Hindlimb muscle (tissue), 1 donor: ENCODE measurements at places on chromosomes 7 and 10.
A peak's percentile ranks its signal among the peaks of the same experiment; 100 is the strongest.

DNA sequence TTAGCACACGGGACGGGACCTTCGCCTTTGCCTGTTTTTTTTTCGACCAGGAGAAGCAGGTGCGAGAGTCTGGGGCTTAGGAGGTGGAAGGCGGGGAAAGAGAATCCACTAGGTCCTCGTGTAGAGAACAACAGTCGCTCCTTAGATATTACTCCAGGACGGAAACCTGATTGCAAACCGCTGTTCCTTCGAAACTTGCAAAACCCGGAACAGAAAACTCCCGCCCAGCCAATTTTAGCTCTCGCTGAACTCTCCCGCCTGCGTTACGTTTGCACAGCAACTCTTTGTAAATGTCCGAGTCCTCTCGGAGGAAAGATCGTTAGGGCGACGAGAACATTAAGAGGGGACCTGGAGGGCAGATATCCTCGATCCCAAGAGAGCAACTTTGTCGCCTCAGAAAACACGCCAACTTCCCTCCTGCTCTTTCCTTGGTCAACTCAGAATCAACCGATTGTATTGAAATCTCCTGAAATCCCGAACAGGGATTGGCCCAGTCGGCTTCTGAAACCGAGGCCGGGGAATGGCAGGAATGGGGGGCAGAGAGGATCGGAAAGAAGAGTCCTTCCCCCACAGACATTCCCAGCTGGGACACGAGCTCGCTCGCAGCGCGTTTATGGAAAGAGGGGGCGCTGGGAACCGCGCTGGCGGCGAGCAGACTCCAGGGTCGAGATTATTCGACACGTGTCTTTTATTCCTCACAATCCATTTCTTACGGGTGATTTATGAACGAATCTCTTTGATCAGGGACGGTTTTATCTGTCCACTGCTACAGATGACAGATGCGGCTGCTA, 9.9 kb downstream of the TWIST1 start:
- DNase-seq, result peak; percentile 75

GRCh38 chr7:140562926-140563481, 77.6 kb downstream of the DENND2A start:
- no peak for DNase-seq

GRCh38 chr10:112271982-112272381, 11.2 kb upstream of the TECTB start:
- no peak for DNase-seq

GRCh38 chr10:47094636-47095035, 183.4 kb downstream of the PTPN20 start:
- DNase-seq, result no peak

DNA sequence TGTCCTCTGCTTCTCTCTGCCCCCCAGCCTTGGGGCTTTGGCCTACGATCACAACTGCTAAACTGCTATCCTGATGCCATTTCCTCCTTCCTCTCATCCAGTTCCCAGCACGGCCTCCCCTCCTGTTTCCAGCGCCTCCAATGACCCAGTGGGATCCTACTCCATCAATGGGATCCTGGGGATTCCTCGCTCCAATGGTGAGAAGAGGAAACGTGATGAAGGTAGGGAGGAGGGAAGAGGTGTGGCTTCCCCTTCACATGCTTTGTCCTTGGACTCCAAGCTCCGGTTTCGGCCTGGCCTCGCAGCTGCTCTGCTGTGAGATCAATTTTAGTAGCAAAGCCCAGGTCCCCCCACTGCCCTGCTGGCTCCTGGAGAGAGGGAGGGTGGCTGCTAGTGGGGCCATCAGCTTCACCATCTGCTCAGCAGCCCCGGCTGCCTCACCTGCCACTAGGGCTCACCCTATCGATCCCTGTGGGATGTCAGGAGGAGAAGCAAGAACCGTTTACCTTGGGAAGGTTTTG, 35.8 kb downstream of the PAX2 start:
- DNase-seq, result no peak

DNA sequence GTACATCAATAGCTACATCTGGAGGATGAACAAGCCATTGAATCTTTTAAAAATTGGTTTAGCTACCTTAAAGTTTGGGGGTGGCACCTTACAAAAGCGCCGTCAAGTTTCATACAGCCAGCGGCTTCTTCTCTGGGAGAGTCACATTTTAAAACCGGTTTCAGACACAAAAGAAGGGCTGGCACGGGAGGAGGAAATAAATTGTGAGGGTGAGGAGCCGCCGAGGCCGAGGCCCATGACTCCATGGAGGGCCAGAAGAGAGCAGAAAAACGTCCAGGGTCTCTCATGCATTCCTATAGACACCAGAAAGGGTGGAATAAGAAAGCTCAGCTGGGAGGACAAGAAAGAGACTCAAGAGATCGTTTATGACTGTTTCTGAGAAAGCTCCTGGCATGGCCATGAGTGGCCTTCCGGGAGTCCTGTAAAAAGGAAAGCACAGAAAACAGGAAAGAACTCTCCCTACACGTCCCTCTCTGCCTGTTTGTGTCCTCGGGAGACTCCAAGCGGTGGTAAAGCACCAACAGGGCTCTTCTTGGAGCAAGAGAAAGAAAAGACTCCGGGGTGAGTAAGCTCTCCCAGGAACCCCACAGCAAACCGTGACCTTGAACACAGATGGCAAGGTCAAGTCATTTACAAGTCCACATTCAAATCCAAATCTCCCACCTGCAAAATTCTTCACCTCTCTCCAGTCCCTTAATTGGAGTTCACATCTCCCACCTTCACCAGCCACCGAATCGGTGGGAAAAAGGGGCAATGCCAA, 1.8 kb downstream of the FRAT2 start:
- DNase-seq, result no peak

DNA sequence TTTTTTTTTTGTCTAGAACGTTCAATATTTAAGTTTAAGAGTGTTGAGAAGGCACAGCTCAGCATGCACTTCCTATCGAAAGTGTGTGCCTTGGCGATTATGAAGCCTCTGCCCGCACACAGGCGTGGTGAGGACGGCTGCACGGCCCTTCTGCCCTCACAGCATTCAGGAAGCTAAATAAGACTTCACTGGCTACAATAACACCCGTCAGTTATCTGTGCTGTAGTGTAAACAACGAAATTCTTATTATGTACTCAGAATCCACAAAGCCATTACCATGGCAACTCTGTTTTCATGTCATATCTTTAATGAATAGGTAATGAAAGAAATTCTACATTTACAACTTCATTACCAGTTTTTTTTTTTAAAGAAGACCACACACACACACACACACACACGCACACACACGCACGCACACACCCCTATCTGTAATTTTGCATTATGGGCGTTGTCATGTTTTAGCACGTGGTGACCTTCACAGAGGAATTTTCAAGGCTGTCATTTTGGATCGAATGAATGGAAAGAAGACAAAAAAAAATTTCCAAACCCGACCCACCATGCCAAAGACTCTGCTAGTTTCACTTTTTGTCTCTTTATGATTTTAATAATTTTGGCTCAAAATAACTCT, 254.8 kb upstream of the CTBP2 start:
- DNase-seq, result no peak

DNA sequence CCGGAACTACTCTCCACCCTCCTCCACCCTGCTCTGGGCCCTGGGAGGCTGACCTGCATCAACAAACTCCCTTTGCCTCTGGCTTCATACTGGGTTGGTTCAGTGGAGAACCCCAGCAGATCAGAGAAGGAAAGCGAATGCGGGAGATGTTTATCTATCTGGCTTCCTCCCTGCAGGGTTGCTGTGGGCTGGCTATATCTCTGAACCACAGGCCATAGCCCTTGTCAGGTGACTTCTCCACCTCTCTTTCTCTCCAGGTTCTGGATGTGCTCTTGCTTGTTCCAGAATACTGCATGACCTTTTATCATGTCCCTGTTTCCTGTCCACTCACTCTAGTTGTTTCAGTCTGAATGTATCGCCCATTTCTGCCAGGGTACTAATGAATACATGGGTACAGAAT, 51.7 kb upstream of the IFRD1 start:
- DNase-seq, result no peak

DNA sequence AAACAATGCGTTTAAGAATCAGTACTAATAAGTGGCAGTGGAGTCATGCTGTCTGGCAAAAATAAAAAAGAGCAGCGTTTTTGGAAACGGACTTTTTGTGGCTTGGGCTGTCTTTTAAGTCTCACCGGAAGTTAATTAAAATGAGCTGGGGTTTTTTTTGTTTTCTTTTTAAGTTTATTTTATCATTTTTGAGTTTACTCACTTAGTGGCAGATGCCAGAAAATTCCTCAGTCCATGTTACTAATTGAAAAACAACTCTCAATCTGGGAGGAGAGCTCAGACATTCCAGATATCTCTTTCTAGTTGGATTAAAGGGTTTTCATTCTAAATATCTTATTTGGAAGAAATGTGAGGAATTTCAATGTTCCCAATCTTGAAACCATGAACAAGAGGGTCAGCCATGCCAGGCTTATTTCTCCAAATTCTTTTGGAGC, 133.8 kb upstream of the AGR3 start:
- DNase-seq, result no peak

GRCh38 chr7:8210845-8211724, 50.9 kb downstream of the ICA1 start:
- DNase-seq, result no peak

DNA sequence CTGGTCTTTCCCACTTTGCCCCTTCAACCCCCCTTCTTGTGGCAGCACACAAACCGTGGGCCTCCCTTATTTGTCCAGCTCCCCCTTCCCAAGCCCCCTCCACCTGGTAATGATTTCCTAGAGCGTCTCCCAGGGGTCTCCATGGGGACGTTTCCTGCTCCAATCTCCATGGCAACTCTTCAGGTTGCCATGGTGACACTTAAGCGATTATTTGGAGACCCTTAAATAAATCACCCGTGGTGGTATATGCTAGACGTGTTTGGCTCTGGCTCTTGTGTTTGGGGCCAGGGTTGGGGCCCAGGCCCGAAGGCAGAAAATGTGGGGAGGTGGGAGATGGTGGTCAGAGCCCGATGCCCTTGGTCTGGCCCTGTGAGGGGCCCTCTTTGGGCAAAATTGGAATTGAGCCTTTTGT, 41.1 kb upstream of the DLG5 start:
- peak; percentile 46 for DNase-seq

DNA sequence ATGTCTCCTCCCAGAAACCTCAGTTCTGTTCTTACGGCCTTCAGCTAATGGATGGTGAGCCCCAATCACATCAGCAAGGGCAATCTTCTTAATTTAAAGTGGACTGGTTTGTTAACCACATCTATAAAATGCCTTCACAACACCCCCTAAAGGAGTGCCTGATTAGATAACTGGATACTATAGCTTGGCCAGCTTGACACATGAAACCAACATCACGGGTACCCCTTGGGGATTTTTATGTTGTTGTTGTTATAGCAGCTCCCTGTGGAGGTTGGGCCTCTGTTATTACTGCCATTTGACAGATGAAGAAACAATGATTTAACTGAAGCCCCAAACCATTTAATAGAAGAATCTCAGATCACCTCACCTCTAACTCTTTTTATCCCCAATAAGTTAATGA, 26.8 kb downstream of the STRA8 start:
- DNase-seq, result no peak

- no peak for DNase-seq
Observed at GRCh38 chr7:151367284-151367683, 25.7 kb downstream of the NUB1 start.

- no peak for DNase-seq
Observed at GRCh38 chr10:114221235-114221634, 17.8 kb upstream of the VWA2 start.

DNA sequence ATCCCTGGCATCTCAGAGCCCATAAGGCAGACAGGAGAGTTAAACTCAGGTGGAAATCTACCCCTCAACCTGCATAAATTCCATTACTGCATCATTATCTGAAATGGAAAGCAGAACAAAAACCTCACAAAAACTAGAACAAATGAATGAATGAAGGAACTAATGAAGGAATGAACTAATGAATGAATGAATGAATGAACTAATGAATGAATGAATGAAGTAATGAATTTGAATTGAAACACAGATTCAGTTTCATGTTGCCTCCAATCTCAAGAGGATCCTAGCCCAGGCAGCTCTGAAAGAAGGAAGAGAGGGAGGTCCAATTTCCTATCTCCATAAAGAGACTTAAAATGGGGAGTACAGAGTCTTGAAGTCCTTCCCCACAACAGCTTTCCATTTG, 1.9 kb upstream of the UCN3 start:
- DNase-seq, result no peak

- DNase-seq, result no peak
Observed at GRCh38 chr7:89618274-89618673, 536.0 kb upstream of the STEAP1 start.

GRCh38 chr10:70354556-70354955, 27.9 kb downstream of the LRRC20 start:
- DNase-seq, result no peak

DNA sequence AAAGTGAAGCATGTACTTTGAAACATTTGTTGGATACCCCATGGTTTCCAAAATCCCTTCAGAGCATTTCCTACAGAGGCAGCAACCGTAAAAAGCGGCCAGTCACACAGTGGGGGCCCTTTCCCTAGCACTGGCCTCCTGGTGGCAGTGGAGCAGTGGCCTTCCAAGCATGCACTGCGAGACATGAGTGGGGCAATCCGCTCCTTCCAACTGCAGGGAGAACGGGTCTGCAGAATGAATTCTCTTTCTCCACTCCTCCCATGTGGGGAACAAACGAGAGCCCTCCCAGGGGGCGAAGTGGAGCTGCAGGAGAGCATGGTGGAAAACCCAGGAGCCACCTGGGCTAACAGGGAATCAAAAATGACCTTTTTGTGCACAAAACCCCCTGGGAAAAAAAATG, 542.9 kb upstream of the GALNT17 start:
- DNase-seq, result no peak

DNA sequence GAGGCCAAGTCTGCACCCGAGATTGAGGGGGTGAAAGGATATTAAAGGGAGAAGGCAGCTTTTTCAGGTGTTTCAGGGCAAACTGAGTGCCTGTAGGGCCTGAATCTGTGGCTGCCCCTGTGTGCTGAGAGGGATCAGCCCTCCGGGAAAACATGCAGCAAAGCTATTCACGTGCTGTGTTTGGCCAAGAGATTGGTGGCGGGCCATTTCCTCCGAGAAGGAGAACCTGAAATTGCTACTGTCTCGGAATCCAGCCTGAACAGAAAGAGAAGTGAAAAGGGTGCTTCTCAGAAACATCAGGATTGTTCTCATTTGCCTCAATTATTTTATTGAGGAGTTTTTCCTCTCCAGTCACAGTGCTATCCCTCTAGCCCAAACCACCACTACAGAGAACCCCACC, 16.0 kb downstream of the GIMAP5 start:
- DNase-seq, result no peak

DNA sequence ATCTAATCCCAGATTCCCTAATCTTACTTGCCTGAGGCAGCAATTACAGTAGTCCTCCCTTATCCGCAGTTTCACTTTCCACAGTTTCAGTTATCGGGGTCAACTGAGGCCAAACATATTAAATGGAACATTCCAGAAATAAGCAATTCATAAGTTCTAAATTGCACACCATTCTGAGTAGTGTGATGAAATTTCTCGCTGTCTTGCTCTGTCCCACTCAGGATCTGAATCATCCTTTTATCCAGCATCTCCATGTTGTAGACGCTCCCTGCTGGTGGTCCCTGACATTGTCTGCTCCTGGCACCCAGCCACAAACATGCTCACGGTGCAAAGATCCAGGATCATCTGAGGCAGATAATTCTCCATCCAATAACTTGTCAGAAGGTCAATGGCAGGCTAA, 128.7 kb upstream of the CXCL12 start:
- peak; percentile 34 for DNase-seq

GRCh38 chr10:95196046-95196445, 2.0 kb downstream of the ACSM6 start:
- no peak for DNase-seq

- DNase-seq, result no peak
Observed at GRCh38 chr10:8069108-8069507, 14.6 kb downstream of the GATA3 start.
